ENCODE measurements at places on chromosomes 7 and 10. TPM values are rescaled to one million over a fixed set of nuclear protein-coding genes. Genes with fewer than 3 reads are reported as not detected.

GRCh38 chr10:24556126-24556749 is 167.4 kb downstream of the ARHGAP21 start:
- H3K4me3 ChIP-seq: no peak overlapping the region
- H3K36me3 ChIP-seq: no peaks in the 10 kb centered on the region
- no peak overlapping the region for H3K27ac ChIP-seq
- H3K4me1 ChIP-seq: no peaks in the 10 kb centered on the region
- no peak for DNase-seq
- no peaks in the 10 kb centered on the region for H3K27me3 ChIP-seq

- no peaks in the 10 kb centered on the region for H3K36me3 ChIP-seq
- DNase-seq: peak; percentile 48
- H3K27ac ChIP-seq: peak overlapping the region; percentile 91
- H3K4me1 ChIP-seq: peaks cover 18% of the 10 kb centered on the region
- peak overlapping the region; percentile 93 for H3K4me3 ChIP-seq
Measured at GRCh38 chr10:27242951-27243551, 2.5 kb upstream of the ACBD5 start.

The SPACDR gene
- total RNA-seq: 1.00 TPM

DNA sequence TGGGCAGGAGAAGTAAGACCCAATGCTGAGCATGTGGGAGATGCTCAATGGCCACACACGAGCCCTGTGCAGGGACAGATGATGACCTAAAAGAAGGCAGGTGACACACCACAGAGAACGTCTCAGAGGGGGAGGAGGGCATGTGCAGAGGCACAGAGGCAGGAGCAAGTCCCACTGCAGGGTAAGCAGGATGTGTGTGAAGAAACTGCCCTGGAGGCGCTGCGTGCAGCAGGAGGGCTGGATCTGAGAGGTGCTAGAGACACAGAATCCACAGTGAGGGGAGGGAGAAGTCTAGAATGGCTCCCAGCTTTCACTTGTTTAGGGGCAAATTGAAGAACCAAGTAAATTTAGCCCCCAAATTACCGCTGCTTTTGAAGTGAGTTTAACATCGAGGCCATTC is 14.9 kb downstream of the DYDC2 start:
- H3K4me1 ChIP-seq: no peaks in the 10 kb centered on the region
- no peak overlapping the region for H3K27ac ChIP-seq
- H3K27me3 ChIP-seq: no peaks in the 10 kb centered on the region

The RNF133 gene
- not detected for total RNA-seq

GRCh38 chr7:590731-591551 is 71.3 kb upstream of the PDGFA start:
- DNase-seq: peak; percentile 42
- no peak overlapping the region for H3K4me3 ChIP-seq
- no peaks in the 10 kb centered on the region for H3K4me1 ChIP-seq
- no peaks in the 10 kb centered on the region for H3K36me3 ChIP-seq
- no peaks in the 10 kb centered on the region for H3K27me3 ChIP-seq

DNA sequence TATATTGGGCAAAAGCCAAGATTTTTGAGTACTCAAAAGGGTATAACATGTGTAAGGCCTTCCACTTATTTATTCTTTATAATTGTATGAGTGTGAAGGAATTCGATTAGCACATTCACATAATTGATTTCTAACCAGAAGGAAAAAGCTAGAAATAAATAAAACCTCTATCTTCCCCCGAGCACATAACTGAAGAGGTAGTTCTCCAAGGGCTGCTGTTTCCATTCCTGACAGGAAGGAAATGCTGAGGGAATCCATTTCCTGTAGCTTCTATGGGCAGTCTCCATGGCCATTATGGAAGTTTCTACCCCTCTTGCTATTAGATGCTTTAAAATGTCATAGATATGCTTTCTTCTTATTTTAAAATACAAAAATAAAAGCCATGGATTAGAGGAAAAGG is 70.5 kb upstream of the ABCB5 start:
- no peaks in the 10 kb centered on the region for H3K27me3 ChIP-seq
- H3K4me3 ChIP-seq: no peak overlapping the region
- no peaks in the 10 kb centered on the region for H3K36me3 ChIP-seq
- H3K27ac ChIP-seq: no peak overlapping the region
- DNase-seq: no peak

The BTBD16 gene
- total RNA-seq: not detected

DNA sequence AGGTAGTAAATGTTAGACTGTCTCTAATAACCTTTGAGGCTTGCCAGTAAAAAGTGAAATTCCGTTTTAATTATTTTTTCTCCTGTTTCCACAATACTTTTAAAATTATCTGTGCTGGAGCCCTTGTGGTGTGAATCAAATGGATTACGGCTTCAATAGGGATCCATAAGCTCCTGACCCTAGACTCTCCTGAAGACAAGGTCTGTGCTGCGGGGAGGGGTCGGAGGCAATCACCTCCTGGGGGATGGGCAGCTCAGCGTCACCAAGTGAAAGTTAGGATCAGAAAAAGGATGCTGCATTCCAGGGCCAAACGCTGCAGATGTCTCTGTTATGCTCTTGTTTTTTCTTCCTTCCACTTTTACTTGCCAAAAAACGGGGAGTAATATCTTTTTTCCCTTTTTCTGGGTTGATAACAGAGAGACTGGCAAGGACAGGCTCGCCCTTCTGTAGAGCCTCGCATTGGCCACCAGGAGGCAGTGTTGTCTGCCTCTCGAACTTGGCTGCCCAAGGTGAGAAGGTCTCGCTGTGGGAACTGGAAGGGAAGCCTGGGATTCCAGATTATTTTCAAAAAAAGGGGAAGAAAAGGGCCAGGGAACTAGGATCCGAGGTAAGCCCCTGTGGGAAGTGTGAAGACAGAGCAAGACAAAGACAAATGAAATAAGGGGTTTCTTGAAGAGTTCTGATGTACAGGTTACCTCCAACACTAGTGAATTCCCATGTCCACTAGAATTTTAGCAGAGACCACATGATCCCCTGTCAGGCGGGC is 621.9 kb downstream of the ACTR3B start:
- no peaks in the 10 kb centered on the region for H3K36me3 ChIP-seq
- DNase-seq: no peak
- no peak overlapping the region for H3K27ac ChIP-seq

The DUSP5 gene
- 69.8 TPM for total RNA-seq

The LRRN3 gene
- 91.4 TPM for total RNA-seq

DNA sequence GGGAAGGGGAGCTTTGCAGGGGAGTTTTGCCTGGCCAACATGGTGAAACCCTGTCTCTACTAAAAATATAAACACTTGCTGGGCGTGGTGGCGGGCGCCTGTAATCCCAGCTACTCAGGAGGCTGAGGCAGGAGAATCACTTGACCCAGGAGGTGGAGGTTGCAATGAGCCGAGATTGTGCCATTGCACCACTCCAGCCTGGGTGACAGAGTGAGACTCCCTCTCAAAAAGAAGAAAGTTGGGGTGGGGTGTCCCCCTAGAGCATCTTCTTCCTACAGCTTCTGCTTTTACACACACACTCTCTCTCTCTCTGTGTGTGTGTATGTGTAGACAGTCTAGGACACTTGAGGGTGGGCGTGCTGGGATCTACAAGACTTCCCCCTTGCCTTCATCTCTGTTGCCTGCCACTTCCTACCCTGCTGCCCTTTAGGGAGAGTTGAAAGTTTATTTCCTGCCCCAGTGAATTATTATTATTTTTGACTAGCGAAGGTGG is 21.7 kb downstream of the PLAU start:
- H3K27me3 ChIP-seq: no peaks in the 10 kb centered on the region
- no peak overlapping the region for H3K4me3 ChIP-seq
- DNase-seq: no peak

DNA sequence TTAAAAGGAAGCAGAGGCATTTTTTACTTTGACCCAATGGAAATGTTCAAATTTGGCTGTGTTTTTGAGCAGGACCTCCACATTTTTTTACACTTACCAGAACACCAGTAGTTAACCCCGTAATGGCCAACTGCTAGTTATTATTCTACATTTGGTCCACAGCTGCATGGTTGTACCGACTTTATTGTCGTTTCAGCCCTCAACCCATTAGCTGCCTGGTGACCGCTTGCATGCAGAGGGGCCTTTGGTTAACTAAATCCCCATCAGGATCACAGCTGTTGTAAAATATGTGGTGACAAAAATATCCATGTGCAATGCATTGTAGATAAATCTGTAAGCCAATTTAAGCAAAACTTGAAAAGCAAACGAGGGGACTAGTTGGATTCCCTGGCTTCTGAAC is 342.2 kb upstream of the MEOX2 start:
- H3K4me1 ChIP-seq: no peaks in the 10 kb centered on the region
- H3K4me3 ChIP-seq: no peak overlapping the region
- no peak overlapping the region for H3K27ac ChIP-seq

The OPN1SW gene
- not detected for total RNA-seq

DNA sequence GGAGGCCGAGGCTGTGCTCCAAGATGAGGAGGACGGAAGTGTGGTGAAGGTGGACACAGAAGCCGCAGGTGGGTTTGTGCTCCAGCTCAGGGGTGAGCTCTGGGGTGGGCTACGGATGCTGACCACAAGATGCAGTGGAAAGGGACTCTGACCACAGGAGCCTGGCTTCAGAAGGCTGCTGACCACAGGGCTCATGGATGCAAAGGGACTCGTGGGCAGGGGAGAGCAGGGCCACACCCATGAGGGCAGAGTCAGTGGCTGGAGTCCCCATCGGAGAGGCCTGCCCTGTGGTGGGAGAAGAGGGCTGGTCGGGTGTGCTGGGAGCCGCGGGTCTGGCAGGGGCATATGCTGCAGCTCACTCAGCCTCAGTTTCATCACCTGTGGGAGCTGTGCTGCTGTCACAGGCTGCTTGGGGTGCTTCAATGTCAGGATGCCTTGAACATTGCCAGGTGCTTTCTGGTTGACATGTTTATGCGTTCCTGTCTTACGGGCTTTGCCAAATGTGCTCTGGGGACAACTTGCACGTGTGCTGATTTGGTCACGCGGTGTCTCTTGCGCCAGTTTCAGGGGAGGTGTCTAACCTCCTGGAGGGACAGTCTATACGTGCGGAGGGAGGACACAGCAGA is 13.7 kb downstream of the SCART1 start:
- H3K27me3 ChIP-seq: no peaks in the 10 kb centered on the region
- H3K27ac ChIP-seq: no peak overlapping the region
- H3K4me1 ChIP-seq: no peaks in the 10 kb centered on the region
- DNase-seq: no peak

DNA sequence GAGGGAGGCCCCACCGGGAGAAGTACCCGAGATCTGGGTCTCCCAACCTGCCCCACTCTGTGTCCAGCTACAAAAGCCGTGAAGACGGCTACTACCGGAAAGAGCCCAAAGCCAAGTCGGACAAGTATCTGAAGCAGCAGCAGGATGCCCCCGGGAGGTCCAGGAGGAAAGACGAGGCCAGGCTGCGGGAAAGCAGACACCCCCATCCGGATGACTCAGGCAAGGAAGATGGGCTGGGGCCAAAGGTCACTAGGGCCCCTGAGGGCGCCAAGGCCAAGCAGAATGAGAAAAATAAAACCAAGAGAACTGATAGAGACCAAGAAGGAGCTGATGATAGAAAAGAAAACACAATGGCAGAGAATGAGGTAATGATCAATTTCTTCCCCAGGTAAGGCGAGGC is 59.1 kb upstream of the PDCD4 start:
- H3K27ac ChIP-seq: no peak overlapping the region
- H3K27me3 ChIP-seq: no peaks in the 10 kb centered on the region
- H3K4me3 ChIP-seq: no peak overlapping the region
- H3K36me3 ChIP-seq: no peaks in the 10 kb centered on the region
